ENCODE measurements at places on chromosomes 4 and X.

GRCh38 chrX:153763989-153764755 lies at the start of gene PLXNB3:
TSS of gene PLXNB3 (plus strand) at chrX:153764249. CDS start at chrX:153765536, 1,287 bp downstream.
- DNase-seq, result peak; percentile 74

DNA sequence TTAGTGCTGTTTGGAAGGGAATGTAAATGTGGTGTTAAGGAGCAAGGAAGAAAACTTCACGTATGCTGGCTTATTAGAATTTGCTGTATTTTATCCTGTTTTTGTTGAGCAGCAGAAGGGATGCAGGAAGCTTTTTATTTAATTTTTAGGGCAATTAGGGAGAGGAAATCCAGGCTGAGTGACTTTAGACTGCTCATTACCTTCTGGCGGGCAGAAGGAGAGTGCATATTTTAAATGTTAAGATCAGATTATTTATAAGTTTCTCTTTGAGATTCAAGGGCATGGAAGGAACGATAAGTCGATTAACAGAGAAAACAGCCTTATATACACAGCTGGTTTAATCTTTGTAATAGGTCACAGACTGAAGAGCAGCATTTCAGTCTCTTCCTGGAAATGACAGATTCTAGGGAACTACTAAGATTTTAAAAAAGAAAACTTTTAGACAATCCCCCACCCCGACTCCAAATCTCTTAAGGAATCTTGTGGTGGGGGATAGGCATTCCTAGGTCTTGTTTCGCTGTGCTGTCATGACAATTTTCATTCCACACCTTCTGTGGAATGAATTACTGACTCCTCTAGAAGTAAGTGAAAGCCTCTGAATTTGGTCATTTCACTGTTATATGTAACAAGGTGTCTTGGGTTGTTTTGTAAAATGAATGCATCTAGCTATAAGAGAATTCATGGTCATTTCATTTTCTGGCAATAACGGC lies 402.5 kb downstream of the RAPGEF2 start:
- DNase-seq, result no peak

- DNase-seq, result peak; percentile 78
Measured at GRCh38 chr4:119628281-119629141, at the start of gene PDE5A. TSS of gene PDE5A (minus strand) at chr4:119628804. CDS start at chr4:119628671, 133 bp downstream.

- DNase-seq, result peak; percentile 74
Measured at GRCh38 chr4:103137446-103137827, 37.8 kb upstream of the BDH2 start.

DNA sequence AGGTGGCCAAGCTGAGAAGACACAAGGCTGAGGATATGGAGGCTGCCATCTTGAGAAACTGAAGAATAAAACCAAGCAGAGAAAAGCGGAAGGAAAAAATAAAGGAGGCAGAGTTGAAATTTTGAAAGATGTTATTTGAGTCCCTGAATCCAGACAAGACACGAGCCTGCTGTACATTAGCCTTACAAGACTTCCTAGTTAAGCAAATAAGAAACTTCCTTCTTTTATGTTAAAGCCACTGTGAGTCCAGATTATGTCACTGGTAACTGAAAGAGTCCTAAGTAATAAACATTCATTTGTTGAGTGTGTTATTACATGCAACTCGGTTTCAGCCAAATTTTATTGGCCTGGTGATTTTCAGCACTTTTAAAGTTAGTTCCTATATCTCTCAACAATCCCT lies 30.4 kb downstream of the DRD5 start:
- no peak for DNase-seq

GRCh38 chrX:110280954-110281353 lies 36.9 kb downstream of the AMMECR1 start:
- DNase-seq, result peak; percentile 61

GRCh38 chr4:89259301-89260028 lies 48.1 kb downstream of the GPRIN3 start:
- no peak for DNase-seq

DNA sequence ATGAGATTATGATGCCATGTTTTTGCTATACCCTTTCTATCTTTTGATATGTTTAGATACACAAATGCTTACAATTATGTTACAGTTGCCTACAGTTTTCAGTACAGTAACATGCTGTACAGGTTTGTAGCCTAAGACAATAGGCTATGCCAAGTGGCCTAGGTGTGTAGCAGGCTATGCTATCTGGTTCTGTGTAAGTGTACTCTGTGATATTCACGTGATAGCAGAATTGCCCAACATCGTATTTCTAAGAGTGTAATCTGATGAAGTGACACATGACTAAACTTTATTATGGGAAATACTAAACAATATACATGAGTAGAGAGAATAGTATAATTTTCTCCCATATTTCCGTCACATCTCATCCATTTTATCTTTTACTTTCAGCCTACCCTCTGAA lies 97.0 kb downstream of the CLDN22 start:
- DNase-seq, result no peak

DNA sequence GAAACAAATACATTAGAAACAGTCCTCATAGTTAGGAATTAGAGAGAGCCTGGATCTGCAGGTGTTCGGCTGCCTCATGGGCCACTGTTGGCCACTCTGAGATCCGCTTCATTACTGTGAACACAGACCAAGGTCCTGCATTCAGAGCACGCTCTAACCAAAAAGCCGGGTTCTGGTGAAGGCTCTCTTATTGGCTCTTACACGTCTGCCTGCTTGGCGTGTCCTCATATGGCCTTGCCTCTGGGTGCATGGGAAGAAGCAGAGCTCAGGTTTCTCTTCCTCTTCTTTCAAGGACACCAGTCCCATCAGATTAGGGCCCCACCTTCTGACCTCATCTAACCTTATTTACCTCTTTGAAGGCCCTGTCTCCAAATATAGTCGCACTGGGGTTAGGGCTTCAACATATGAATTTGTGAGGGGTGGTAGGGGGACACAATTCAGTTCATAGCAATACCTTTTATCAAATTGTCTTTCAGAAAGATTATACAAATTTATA lies 37.1 kb upstream of the ELF2 start:
- no peak for DNase-seq

- no peak for DNase-seq
Measured at GRCh38 chr4:69601065-69601464, 38.4 kb downstream of the UGT2A2 start.

DNA sequence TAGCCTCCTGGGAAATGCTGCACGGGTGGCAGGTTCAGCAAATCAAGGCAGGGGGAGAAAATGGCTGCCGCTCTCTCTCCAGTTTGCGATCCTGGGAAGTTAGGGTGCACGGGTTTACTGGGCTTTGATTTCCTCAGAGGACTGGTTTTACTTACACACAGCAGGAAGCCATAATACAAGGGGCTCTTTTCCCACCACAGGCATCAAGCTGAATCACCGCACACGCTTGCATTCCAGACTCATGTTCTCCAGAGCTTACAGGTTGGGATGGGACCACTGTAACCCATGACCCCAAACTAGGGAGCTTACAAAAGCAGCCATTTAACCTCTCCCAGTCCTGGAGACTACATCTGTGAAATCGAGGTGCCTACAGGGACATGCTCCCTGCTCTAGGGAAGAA lies 159.8 kb downstream of the DHRSX start:
- DNase-seq, result no peak

DNA sequence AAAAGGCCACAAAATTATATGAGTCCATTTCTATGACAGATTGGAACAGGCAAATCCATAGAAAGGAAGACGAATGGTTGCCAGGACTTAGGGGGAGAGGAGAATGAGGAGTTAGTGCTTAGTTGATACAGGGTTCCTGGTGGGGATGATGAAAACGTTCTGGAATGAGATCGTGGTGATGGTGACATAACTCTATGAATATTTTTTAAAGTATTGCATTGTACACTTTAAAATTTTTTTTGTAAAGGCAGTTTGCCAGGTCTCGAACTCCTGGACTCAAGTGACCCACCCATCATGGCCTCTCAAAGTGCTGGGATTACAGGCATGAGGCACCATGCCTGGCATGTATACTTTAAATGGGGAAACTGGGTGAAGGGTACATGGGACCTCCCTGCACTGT lies 9.9 kb upstream of the CCNQ start:
- DNase-seq, result peak; percentile 37

DNA sequence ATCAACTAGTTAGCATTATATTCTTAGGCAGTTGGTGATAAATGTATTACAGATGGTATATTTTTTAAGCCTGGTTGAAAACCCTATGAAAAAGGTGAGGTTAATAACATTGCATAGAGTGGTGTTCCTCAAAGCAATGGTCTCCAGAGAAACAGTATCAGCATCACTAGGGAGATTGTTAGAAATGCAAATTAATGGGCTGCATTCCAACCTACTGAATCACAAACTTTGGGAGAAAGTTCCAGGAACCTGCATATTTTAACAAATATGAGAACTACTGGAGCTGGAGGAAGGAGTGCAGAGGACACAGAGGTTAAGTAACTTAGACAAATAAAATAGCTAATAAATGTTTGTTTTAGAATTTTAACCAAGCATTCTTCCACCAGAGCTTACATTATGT lies 166.9 kb upstream of the PCDH10 start:
- DNase-seq, result peak; percentile 25

DNA sequence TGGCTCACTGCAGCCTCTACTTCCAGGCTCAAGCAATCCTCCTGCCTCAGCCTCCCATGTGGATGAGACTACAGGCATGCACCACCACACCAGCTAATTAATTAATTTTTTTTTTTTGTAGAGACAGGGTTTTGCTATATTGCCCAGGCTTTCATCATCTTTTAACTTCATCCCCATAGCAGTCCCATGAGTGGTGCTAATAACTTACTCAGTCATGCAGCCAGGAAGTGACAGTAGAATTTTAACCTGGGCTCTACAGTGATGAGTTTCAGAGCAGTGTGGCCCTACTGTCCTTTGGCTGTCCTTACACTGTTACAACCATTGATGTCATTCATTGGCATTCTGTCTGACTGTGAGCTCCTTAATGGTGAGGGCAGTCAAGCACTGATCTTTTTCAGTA lies 3.9 kb upstream of the OCIAD2 start:
- no peak for DNase-seq

GRCh38 chr4:20680736-20681135 lies 19.5 kb upstream of the PACRGL start:
- DNase-seq, result no peak

DNA sequence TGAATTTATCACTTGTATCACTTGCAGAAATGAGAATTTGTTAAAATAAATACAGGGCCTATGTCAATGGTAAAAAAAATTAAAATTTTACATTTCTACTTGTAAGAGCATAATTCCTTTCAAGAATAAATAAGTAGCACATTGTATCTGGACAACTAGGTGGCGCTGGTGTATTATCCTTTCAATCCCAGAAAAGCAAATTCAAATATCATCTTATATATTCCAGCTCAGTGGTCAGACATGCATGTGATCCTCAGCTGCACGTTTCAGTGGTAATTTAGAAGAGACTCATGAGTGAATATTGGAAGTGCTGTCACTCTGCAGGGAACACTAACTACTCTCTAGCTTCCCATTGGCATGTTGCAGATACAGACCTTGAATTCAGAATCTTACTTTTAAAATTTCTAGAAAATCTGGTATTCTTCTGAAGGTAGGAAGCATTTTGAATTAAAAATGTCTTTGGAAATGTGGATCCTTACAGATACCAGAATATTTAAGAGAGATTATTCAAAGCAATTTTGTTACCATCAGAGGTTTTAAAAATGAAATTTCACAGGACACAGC lies 1414.7 kb upstream of the TENM3 start:
- DNase-seq, result peak; percentile 62

DNA sequence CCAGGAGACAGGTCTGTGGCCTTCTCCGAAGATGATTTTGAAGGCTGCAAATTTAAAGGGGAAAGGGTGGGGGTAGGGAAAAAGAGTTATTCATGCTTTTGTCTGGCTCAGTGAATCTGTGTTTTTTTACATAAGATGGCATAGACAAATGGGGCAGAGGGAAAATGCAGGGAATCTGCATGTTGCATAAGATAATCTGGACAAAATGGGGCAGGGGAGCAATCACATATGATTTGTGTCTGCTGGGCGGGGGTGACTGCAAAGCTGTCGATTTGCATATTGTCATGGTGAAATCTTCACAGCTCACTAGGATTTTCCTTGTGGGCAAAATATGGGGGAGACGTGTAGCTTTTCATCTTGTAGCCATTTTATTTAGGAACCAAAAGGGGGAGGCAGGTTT lies 29.4 kb upstream of the GYG2 start:
- DNase-seq, result no peak

DNA sequence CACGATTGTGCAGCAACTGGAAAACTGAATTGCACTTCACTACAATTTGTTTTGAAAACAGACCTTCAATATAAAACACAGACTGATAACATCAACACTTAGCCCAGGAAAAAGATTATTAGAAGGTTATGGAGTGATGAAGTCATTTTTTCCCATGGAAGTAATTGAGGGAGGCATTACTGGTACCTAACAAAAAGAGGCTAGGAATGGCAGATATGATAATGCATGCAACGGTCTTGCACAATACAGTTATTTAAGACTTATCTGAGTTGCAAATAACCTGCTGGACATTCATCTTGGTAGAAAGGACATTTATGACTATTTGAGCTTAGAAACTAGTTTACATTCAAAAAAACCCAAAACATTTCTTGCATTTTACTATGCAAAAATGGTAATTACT lies 1031.9 kb downstream of the FAT4 start:
- DNase-seq, result no peak

GRCh38 chrX:151031391-151031975 lies 48.3 kb downstream of the HMGB3 start:
- no peak for DNase-seq

GRCh38 chr4:132839070-132839469 lies 310.0 kb upstream of the PCDH10 start:
- DNase-seq, result no peak

GRCh38 chrX:44447214-44447613 lies 95.4 kb downstream of the FUNDC1 start:
- no peak for DNase-seq

GRCh38 chr4:25861280-25861950 lies 1.4 kb downstream of the SEL1L3 start:
- no peak for DNase-seq

DNA sequence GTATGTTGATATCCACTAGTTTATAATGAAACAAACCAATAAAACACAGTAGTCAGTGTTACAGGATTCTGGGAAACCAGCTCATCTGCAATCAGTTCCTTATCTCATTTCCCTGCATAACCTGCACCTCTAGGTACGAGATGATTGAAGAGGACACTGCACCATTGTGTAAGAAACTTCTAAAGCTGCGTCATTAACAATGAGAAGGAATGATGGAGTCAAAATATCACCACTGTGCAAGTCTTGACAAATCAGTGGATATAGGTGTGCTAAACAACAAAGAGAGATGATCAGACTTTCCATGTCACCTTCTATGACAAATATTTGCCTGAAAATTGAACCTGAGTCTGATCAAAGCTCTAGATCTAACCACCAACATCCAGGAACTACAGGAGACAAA lies 40.7 kb upstream of the DHX15 start:
- DNase-seq, result no peak

DNA sequence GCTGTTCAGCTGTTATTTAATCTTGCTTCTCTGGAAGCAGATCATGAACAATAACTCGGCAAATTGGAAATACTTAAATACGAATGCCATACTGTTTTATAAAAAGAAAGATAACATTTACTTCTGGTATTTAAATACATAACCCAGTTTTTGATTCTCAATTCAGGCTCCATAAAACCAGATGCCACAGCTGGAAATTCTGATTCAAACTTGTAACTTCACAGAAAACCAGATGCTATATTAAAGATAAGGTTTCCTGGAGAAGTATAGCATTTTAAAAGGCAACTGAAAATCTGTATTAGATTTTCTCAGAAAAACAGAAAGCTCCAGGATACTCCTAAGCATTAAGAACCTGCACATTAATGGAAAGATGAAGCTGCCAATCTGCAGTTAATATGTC lies 40.2 kb downstream of the STX18 start:
- no peak for DNase-seq
